ENCODE measurements at places on chromosomes 2 and 18. TPM values are rescaled to one million over a fixed set of nuclear protein-coding genes. Genes with fewer than 3 reads are reported as not detected.

Gene LIMS4
- 0.17 TPM for total RNA-seq

DNA sequence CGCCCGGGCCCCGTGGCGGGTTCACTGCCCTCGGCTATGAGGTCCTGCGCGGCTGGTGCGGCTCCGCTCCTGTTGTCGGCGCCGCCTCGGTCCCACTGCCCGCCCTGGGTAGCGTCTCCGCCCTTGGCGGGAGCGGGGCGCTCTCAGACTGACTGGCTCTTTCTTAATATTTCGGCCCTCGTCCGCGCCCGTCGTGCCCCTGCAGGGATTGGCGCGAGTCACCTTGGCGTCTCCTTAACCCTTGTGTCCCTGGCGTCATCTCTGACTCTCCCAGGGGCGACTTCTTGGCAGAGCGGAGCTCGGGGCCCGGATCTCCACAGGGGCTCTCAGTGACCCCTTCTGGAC is 1.3 kb downstream of the PTMA start:
- no peaks in the 10 kb centered on the region for H3K27me3 ChIP-seq
- DNase-seq = peak; percentile 59
- H3K4me3 ChIP-seq = peak overlapping the region; percentile 93

GRCh38 chr2:241760301-241760771 is 16.3 kb upstream of the GAL3ST2 start:
- peaks cover 9% of the 10 kb centered on the region for H3K36me3 ChIP-seq
- DNase-seq = no peak
- H3K4me1 ChIP-seq = peaks cover 18% of the 10 kb centered on the region
- no peaks in the 10 kb centered on the region for H3K27me3 ChIP-seq

Gene EVX2
- not detected for total RNA-seq

Gene KCNG3
- 0.22 TPM for total RNA-seq

DNA sequence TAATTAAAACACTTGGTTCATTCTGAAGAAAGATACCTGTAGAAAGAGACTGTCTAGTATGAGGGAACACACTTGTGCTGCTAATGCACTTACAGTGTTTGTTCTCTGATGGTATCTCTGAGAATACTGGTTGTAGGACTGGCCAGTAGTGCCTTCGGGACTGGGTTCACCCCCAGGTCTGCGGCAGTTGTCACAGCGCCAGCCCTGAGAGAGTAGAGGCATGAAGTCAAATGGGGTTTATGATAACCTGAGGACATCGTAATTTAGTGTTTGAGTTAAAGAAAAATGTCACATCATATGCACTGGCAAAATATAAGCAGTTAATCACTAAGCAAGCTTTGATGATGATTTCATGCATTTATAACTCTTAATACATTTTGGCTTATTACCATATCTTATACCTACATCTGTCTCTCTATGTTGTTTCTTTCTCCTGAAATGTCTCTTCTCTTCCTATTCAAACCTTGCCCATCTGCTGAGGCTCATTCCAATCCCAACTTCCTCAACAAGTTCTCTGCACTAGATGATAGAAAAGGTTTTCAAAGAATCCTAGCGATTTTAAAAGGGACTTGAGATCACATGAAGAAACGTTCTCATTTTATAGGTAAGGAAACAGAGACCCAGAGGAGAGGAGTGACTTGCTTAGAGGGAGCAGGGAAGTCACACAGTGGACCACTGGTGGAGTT is 50.2 kb downstream of the ATIC start:
- H3K27ac ChIP-seq = no peak overlapping the region
- H3K27me3 ChIP-seq = no peaks in the 10 kb centered on the region

DNA sequence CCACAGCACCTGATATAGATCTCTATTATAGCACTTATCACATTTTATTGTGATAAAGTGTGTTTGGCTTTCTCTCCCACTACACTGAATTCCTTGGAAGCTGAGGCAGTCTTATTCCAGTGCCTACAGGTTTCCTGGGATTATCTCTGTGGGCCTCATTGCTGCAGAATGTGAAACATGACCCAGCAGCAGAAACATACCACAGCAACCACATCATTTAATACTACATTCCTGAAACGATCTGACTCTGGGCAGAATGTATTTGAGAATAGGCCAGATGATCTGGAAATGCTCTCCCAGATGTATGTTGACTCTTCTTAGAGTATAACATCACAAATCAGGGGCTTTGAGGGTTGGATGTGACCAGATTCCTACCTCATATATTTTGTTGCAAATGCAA is 323.5 kb upstream of the TANK start:
- DNase-seq = no peak
- H3K27ac ChIP-seq = no peak overlapping the region
- no peak overlapping the region for H3K4me3 ChIP-seq
- H3K27me3 ChIP-seq = peaks cover 7% of the 10 kb centered on the region
- no peaks in the 10 kb centered on the region for H3K4me1 ChIP-seq
- no peaks in the 10 kb centered on the region for H3K36me3 ChIP-seq

Gene COQ10B
- total RNA-seq = 24.0 TPM

Gene IL36RN
- total RNA-seq = not detected

DNA sequence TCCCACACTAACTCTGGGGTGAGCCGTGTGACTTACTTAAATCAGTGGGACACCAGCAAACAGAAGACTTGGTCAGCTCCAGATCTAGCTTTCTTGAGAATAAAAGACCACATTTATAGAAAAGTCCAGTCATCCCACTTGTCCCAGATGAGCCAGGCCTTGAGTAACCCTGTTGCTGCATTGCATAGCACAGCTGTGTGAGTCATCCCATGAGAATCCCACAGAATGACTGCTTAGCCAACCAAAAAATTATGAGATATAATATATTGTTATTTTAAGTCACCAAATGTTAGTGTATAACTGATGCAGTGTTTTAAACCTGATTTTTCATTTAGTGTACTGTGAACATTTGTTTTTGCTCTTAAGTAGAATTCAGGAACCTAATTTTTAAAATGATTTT is 94.2 kb upstream of the FSHR start:
- no peaks in the 10 kb centered on the region for H3K36me3 ChIP-seq
- no peaks in the 10 kb centered on the region for H3K27me3 ChIP-seq
- H3K27ac ChIP-seq = no peak overlapping the region
- H3K4me1 ChIP-seq = no peaks in the 10 kb centered on the region
- H3K4me3 ChIP-seq = no peak overlapping the region

GRCh38 chr2:2570360-2570759 is 239.3 kb upstream of the MYT1L start:
- no peaks in the 10 kb centered on the region for H3K4me1 ChIP-seq
- no peaks in the 10 kb centered on the region for H3K36me3 ChIP-seq
- no peak overlapping the region for H3K27ac ChIP-seq
- no peaks in the 10 kb centered on the region for H3K27me3 ChIP-seq
- no peak for DNase-seq

Gene ANKRD53
- not detected for total RNA-seq

Gene ANKRD30BL
- total RNA-seq = not detected

DNA sequence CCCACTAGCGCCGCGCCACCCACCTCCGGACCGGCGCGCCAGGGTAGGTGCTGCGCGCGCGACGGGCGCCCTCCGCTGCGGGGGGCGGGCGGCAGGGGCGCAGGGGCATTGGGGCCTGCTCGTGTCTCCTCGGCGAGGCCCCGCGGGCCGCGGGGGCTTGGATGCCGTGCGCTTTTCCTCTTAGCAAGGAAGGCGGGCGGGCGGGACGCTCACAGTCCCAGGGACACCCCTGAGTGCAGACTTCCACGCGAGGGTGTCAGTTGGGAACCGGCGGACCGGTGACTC is 748 bp downstream of the TWIST2 start:
- no peak overlapping the region for H3K4me3 ChIP-seq
- H3K36me3 ChIP-seq = no peaks in the 10 kb centered on the region
- H3K27ac ChIP-seq = no peak overlapping the region

- no peak for DNase-seq
- H3K27me3 ChIP-seq = no peaks in the 10 kb centered on the region
- no peaks in the 10 kb centered on the region for H3K36me3 ChIP-seq
- no peak overlapping the region for H3K4me3 ChIP-seq
- no peak overlapping the region for H3K27ac ChIP-seq
These were observed 1334.3 kb upstream of the ZEB2 start for GRCh38 chr2:145854039-145854755.

Gene AGXT
- total RNA-seq = not detected

DNA sequence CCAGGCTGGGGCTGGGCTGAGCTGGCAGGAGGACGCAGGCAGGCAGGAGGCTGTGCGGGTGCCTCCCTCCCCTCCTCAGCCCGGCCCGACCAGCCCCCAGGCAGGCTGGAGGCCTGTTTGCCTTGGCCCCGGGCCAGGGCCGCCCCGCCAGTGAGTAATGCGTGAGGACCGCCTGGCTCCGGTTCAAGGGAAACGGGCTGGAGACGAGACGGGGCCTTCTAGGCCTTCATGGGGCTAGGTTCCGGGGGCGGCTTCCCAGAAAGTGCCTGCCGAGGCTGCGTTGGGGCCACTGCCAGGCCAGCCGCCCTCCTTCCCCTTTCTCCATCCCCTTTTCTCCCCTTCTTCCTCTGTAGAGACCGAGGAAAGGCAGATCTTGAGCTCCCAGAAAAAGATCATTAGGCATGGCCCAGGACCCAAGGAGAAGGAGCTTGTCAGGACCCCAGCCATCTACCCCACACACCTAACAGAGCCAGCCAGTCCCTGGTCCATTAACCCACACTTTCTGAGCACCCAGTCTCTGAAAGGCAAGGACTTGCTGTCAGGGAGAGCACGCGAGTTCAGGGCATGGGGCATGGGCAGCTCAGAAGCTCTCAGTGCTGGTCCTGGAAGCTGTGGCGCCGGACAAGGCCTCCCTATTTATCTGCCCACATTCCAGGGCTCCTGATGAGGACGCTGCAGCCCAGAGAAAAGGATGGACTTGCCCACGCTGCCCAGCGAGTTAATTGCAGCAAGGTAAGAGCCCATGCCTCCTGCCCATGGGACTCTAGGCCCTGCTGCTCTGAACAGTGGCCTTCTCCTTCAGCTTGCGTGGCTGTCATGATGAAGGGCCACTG is 48.5 kb downstream of the SMAD7 start:
- H3K27ac ChIP-seq = no peak overlapping the region
- H3K27me3 ChIP-seq = peaks cover 9% of the 10 kb centered on the region

GRCh38 chr2:79101024-79101423 is 13.2 kb upstream of the REG1B start:
- H3K36me3 ChIP-seq = peaks cover 2% of the 10 kb centered on the region
- H3K27ac ChIP-seq = no peak overlapping the region
- no peaks in the 10 kb centered on the region for H3K27me3 ChIP-seq
- no peak for DNase-seq

DNA sequence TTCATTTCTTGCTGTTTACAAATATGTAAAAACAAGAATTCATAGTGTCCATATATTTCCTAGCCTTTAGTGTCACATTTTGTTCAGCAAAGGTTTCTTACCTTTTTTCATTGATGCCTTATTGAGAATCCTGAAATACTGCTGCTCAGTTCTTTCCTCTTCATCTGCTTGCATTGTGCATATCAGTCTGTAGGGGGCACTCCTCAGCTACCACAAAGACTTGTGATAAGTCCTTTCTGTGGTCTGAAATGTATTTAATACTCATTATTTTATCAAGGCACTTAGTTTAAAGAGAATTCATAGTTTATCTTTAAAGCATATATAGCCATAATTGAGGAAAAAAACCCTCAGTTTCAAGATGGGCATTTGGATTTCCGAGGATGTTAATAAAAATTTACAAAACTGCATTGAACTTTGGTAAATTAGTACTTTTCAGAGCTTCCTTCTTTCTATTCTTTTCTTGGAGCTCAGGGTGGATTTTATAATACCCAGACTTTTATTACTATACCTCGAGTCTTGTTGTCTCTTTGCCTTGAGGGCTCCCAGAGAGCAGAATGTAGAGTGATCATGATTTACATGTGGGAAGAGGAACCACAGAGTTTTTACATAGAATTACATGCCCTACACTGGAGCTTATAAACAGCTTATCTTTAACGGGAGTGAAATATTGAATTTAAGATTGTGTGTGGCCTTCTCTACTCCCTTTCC is 570.1 kb downstream of the PLCL1 start:
- H3K27ac ChIP-seq = no peak overlapping the region
- peaks cover 23% of the 10 kb centered on the region for H3K27me3 ChIP-seq
- no peak overlapping the region for H3K4me3 ChIP-seq
- DNase-seq = peak; percentile 42
- H3K4me1 ChIP-seq = no peaks in the 10 kb centered on the region

Gene NEURL3
- 4.4 TPM for total RNA-seq
